ENCODE measurements at places on chromosomes 3 and 15.

DNA sequence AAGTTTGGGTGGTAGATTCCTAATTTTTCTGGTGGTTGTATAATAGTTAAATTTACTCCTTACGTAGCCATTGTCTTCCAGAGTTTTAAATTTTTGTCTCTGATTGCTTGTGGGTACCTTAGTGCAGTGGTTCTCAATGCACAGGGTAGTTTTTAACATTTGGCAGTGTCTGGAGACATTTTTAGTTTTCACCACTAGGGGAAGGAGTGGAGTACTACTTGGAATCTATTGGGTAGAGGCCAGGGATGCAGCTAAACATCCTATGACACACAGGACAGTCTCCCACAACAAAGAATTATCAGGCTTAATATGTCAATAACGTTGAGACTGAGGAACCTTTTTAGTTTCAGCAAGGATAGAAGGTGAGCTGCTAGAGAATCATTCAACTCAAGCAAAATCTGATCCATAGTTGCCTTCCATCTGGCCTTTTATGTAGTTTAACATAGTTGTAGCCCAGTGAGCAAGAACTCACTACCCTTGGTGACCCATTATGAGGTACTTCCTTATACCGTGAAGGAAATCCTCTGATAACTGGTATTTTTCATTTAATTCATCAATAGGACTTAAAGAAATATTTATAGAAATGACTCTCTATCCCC is 8.6 kb upstream of the STX19 start:
- DNase-seq, result no peak

DNA sequence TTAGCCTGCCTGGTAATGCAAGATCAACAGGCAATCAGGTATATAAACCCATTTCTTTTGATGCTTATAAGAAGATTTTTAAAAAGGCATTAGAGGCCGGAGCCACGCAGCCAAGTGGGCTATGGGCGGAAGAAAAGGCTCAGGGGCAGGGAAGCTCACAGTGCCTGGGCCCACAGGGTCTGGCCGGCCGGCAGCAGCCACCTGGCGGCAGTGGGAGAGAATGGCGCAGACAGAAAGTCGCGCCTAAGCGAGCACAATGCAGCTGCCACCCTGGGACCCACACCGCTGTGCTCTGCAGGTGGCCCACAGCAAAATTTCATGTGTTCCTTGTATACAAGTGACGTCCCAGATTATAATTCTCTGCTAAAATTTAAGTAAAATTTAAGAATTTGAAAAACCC is 448.6 kb upstream of the RASGRP1 start:
- DNase-seq, result no peak

DNA sequence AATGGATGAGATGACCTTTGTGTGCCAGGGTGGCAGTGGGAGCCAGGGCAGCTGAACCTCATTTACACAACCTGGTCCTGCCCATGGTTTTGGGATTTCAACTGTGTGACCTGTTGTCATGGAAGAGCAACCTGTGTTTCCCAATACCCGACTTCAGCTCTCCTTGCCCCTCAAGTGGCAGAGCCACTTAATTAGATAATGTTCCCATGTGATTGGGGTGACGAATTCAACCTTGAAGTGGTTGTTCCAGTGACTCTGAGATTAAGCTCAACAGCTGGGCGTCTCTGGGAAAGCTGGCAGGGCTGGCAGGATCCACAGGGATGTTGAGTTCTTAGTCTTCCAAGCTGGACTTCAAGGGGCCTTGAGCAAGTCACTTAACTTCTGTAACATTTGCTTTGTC is 71.0 kb downstream of the THSD4 start:
- DNase-seq, result no peak

GRCh38 chr3:111963424-111963823 is 15.4 kb upstream of the ABHD10 start:
- no peak for DNase-seq

DNA sequence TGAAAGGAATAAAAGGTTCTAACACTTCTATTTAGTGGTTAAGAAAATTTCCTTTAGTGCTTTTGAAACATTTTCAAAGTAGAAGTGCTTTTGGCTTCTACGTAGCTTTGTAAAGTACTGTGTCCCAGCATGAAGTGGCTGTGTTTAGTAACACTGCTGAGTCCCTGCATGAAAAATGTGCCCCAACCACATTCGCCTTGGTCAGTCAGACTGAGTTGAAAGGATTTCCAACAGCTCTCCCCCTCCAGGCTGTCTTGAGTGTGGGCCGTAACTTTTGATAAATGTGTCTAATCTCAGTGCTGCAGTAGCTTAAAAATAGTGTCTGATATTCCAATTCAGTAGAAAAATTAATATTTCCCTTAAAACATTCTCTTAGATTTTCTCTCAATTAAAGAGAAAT is 115.0 kb downstream of the NR1D2 start:
- DNase-seq, result no peak

DNA sequence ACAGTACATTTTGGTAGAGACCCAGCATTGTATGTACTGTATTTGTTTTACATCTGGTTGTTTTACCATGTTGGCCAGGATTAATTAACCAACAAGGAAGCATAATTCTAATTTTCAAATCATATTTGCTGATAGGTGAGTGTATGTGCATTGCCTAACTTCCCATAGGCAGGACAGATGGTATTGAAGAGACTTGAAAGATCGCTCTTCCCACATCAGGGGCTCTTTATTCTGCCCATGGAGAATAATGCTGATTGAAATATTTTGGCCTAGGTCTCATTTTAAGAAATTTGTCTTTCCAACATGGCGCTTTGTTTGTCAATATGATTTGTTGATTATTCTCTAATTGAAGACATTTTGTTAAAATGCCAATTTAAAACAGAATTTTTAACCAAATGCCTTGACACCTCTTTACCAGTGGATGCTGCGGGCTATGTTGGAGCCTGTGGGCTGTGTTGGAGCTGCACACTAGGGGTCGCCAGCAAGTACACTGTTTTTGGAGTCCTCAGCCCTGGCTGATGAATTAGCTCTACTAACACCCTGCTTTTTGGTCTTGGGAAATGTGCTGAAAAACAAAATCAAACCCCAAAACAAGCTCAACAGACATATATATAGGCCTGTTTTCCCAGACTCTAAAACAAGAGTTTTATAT is 5.3 kb downstream of the P2RY12 start:
- DNase-seq, result no peak

DNA sequence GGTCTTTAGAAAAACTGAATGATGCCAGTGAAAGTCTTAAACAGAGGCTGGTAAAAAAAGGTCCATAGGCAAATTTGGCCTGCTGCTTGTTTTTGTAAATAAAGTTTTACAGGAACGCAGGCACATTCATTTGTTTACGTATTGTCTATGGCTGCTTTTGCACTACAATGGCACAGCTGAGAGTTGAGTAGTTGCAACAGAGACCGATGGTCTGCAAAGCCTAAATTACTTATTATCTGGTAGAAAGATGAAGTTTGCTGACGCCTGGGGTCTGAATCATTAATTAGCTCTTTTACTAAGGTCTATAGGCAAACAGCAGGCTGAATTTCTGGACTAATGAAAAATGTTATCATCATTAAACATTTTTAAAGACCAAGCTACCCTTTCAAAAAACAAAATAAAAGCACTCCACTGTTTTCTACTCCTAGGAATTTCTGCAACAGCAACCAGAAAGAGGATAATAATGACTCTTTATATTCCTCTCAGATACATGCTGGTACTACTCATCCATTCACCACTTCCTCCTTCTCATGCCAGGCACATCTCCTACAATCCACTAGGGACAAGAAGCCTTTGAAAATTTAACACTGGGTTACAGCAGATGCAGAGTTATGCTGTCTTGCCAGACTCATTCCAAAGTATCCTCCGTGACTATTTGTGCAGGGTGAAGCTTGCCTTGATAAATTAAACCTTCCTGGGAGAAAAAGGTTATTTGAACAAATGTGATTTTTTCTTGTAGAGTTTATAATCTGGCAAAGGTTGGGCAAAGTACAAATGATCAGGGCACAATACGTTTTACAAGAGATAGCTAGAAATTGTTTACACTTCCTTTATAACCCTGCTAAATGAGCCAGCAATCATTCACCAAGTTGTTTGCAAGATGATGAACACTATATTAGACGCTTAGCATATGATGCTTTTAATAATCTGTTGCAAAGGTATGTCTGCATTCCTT is 6.0 kb downstream of the GATM start:
- DNase-seq, result no peak

GRCh38 chr15:47427463-47427862 is 289.8 kb upstream of the SEMA6D start:
- DNase-seq, result no peak

- no peak for DNase-seq
Measured at GRCh38 chr3:12553921-12554391, 2.9 kb upstream of the MKRN2 start.

GRCh38 chr3:127062926-127063325 is 80.0 kb downstream of the PLXNA1 start:
- DNase-seq, result no peak

DNA sequence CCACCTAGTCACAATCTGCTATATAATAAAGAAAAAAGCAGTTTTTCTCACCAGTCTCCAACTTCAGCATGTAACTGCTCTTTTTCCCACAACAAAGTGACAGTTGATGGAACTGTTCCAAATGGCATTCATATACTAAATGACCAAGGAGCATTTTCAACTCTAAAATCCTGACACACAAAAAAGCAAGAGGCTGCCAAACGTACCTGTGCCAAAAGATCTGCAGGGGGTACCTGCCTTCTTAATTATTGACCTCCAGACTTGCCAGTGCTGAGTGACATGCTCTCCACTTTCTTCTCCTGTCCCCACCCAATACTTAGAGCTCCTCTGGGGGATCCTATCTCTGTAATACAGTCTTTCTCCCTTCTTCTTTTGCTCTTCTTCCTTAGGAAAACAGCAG is 18.0 kb downstream of the ZBED2 start:
- no peak for DNase-seq

DNA sequence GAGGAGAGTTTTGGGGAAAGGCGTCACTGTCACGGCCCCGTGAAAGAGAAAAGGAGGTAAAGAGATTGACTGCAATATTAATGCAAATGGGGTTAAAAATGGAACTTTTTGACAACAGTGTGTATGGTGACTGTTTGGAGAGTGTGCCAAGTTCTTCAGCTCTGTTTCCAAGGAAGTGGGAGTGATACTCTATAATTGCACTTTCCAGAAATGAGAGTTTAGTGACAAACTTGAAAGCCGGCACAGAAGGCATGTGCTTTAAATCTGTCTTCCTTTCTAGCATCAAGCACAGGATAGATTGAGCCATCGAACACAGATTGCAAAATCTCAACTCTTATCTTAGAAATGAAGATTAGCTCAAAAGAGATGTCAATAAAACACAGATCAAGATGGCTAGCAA is 51.9 kb upstream of the SNRPA1 start:
- no peak for DNase-seq

DNA sequence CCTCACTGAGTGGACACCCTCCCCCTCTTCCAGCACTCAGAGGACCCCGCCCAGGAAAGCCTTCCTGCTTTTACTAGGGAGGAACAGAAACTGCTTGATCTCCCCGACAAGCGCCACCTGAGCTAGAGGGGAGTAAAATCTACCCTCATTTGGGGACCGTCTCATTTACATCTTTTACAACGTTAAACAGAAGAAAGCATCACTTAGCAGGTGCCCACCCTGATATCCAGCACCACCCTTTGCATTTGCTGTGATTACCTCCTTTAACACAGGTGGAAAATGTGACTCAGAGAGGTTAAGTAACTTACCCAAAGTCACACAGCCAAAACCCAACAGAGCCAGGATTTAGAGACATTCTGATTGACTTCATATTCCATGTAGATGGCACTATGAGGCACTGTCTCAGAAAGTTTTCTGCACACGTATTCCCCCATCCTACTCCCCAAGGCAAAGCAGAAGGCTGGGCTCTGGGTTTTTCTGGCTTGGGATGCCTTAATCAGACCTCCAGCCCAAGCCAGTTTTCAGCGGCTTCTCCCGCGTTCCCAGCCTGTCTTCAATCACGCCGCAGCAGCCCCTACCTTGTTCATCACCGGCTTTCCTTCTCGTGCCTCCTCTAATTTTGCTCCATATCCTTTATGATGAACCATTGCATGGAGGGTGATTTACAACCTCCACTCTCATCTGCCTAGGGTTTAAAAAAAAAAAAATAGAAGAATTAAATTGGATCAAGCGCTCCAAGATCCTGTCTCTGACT is 314.6 kb upstream of the PROK2 start:
- DNase-seq, result no peak

DNA sequence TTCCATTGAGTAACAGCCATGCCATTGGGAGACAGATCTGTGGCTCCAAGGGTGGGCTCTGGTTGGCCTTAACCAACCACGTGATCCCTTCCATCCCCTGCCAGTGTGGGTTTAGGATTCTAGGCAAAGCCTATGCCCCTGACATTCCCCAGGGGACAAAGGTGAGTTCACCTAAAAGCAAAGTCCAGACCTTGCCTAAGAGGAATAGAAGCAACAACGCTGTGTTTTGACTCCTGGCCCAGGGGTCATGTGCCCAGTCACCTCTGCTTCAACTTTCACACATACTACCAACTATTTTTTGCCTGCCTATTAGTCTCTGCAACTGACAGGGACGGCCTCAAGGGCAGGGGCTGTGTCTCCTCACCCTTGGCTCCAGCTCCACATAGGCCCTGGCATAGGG is 42.0 kb downstream of the FAM3D start:
- no peak for DNase-seq

- DNase-seq, result no peak
Measured at GRCh38 chr3:112030901-112031300, 3.6 kb upstream of the TMPRSS7 start.

All from activated naive CD4-positive, alpha-beta T cell (primary cell).